ENCODE measurements at places on chromosomes 1 and 21. TPM values are rescaled to one million over a fixed set of nuclear protein-coding genes. Genes with fewer than 3 reads are reported as not detected.

The LCE1A gene
- total RNA-seq = not detected

The KCNE1 gene
- 1.1 TPM for total RNA-seq

The AXDND1 gene
- total RNA-seq = not detected

The OR6N1 gene
- not detected for total RNA-seq

The KCNA3 gene
- 0.43 TPM for total RNA-seq

The NEXN gene
- total RNA-seq = 5.1 TPM

Measured in hepatocyte (in vitro differentiated cells).